NCI-H187 (cell line): ENCODE measurements at places on chromosomes 5 and 9.

GRCh38 chr9:86978413-86978812 lies 31.1 kb upstream of the GAS1 start:
- DNase-seq: no peak

DNA sequence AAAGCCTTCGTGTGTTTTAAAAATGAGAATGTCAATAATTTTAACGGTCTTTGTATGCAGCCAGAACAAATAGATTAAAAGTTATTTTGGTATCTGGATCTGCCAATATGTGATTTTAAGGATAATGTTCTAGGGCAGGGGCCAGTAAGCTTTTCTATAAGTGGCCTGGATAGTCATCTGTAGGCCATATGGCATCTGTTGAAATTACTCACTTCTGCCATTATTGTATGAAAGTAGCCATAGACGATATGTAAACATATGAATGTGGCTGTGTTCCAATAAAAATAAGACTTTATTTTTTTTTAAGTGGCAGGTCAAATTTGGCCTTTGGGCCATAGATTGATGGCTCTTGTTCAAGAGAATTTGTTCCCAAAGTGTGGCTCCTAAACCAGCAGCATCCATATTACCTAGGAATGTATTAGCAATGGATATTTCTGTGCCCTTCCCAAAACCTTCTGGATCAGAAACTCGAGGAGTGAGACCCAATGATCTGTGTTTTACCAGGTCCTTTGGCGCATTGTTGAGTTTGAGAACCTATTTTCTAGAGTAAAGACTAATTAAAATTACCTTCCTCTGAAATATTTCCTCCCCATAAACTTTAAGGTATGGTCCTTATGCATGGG lies 55.9 kb downstream of the C6 start:
- DNase-seq: no peak

- DNase-seq: no peak
These were observed 192.7 kb downstream of the TENT4A start for GRCh38 chr5:6905883-6906282.

DNA sequence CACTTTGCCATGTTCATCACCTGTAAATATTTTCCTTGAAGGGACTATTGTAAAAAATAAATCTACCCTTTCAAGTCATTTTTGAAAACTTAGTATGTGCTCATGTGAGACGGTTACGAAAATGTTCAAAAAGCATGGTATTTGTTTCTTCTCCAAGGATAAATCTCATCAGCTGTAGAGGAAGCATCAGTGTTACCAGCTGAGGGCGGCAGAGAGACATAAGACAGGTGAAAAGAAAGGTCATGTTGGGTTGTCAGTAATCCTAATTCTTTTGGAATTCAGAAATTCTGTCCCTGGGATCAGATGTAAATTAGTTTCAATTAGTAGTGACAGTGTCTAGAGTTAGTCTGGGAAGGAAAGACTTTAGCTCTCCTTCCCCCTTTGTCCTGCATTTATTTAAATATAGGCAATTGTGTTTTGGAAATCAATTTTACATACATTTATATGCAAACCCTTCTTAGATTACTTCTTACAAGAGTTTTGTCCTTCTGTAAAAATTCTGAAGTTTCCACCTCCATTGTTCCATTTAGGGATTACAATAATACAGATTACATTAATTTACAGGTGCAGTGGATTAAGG lies 791.9 kb upstream of the CDH6 start:
- no peak for DNase-seq

- DNase-seq: no peak
These were observed 1.7 kb downstream of the TSSK1B start for GRCh38 chr5:113433071-113433470.
